MCF 10A (cell line): ENCODE measurements at places on chromosomes 13 and 19. TPM values are rescaled to one million over a fixed set of nuclear protein-coding genes. Genes with fewer than 3 reads are reported as not detected.

PABPC3 gene
- total RNA-seq: 0.72 and 0.96 TPM in 2 replicates

BRD4 gene
- total RNA-seq: 167 and 189 TPM in 2 replicates

- H3K27me3 ChIP-seq: no peaks in the 10 kb centered on the region
- H3K4me1 ChIP-seq: no peaks in the 10 kb centered on the region
- no peak for DNase-seq
- no peaks in the 10 kb centered on the region for H3K36me3 ChIP-seq
- no peak overlapping the region for H3K4me3 ChIP-seq
Measured at GRCh38 chr13:50284540-50284939, 269.3 kb downstream of the KCNRG start.

- H3K36me3 ChIP-seq: no peaks in the 10 kb centered on the region
- H3K27me3 ChIP-seq: no peaks in the 10 kb centered on the region
- H3K27ac ChIP-seq: no peak overlapping the region
Measured at GRCh38 chr13:94119360-94119936, 360.0 kb downstream of the DCT start.

CEACAM6 gene
- total RNA-seq: not detected in 2 replicates

DNA sequence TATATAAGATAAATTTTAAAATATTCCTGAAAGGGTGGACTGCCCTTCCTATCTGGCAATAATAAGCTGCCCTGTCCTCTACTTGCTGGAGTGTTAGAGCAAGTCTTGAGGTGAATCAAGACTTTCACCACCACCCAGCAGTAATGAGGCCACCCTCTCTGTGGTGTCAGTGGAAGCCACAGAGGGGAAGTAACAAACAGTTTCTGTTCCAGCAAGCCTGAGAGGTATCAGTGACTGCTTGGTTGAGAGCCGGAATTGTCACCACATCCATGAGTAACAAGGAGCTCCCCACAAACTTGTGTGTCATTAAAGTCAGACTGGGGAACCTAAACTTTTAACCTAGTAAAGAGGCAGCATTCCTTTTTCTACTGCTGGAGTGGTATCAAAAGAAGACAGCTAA is 532.7 kb upstream of the SPRY2 start:
- DNase-seq: no peak
- H3K4me1 ChIP-seq: peaks cover 9% of the 10 kb centered on the region
- no peaks in the 10 kb centered on the region for H3K36me3 ChIP-seq
- H3K27ac ChIP-seq: no peak overlapping the region

RFPL4A gene
- total RNA-seq: not detected in 2 replicates
